ENCODE measurements at places on chromosomes 1 and 21. TPM values are rescaled to one million over a fixed set of nuclear protein-coding genes. Genes with fewer than 3 reads are reported as not detected.

The CELA3B gene
- 2.5 TPM for total RNA-seq

DNA sequence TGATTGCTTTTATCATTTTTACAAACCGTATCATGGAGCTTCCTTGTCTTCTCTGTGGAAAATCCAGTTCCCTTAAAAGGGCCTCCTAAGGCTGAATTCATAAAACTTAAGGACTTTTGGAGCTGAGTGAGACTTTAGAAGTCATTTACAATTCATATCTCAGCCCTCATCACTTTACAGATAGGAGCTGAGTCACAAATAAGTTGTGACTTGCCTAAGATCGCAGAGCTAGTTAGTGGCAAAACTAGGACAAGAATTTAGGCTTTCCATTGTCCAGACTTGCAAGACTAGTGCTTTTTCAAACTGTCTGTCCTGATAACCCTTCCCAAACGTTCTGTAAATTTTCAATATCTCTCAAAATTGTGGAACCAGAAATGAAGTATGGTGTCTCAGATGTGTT lies 37.3 kb downstream of the C1orf21 start:
- no peaks in the 10 kb centered on the region for H3K27me3 ChIP-seq
- no peak for DNase-seq
- H3K27ac ChIP-seq = no peak overlapping the region
- peaks cover 21% of the 10 kb centered on the region for H3K4me1 ChIP-seq
- no peak overlapping the region for H3K4me3 ChIP-seq

The HPCAL4 gene
- 0.09 TPM for total RNA-seq

GRCh38 chr1:223820971-223821370 lies 24.8 kb downstream of the TP53BP2 start:
- DNase-seq = no peak
- no peaks in the 10 kb centered on the region for H3K27me3 ChIP-seq
- peak overlapping the region; percentile 19 for H3K27ac ChIP-seq
- H3K36me3 ChIP-seq = peaks cover 16% of the 10 kb centered on the region
- H3K4me1 ChIP-seq = peaks cover 48% of the 10 kb centered on the region
- H3K4me3 ChIP-seq = no peak overlapping the region

GRCh38 chr1:33328817-33329216 lies 7.9 kb upstream of the A3GALT2 start:
- no peak for DNase-seq
- peak overlapping the region; percentile 58 for H3K27ac ChIP-seq
- peaks cover 86% of the 10 kb centered on the region for H3K4me1 ChIP-seq
- H3K27me3 ChIP-seq = no peaks in the 10 kb centered on the region
- peaks cover 97% of the 10 kb centered on the region for H3K36me3 ChIP-seq
- H3K4me3 ChIP-seq = no peak overlapping the region

GRCh38 chr1:71908303-71908702 lies 374.0 kb downstream of the NEGR1 start:
- H3K4me1 ChIP-seq = no peaks in the 10 kb centered on the region
- no peak for DNase-seq
- H3K27ac ChIP-seq = no peak overlapping the region
- H3K27me3 ChIP-seq = no peaks in the 10 kb centered on the region
- H3K36me3 ChIP-seq = no peaks in the 10 kb centered on the region

The KPRP gene
- total RNA-seq = not detected

- peaks cover 28% of the 10 kb centered on the region for H3K4me1 ChIP-seq
- no peaks in the 10 kb centered on the region for H3K36me3 ChIP-seq
- no peak for DNase-seq
- H3K27me3 ChIP-seq = no peaks in the 10 kb centered on the region
- no peak overlapping the region for H3K4me3 ChIP-seq
- H3K27ac ChIP-seq = peak overlapping the region; percentile 40
Observed at GRCh38 chr1:41101076-41101475, 79.6 kb upstream of the SLFNL1 start.

The GBP5 gene
- total RNA-seq = 0.75 TPM

DNA sequence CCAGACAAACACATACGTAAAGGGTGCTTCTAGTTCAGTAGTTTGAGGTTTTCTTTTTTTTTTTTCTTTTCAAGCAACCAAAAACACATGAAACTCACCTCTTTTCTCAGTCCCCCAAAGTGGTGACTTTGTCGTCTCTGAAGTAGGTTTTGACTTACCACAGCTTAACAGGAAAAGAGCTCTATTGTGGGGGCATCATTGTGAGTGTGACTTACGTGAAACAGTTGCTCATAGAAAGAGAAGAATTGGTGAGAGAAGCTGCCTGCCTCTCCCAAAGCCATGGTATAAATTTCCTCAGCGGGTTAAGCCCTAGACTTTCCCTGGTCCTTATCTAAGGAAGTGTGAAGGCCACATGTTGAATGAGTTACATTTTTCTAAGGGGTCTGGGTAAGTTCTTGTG lies 11.9 kb downstream of the FASLG start:
- H3K4me3 ChIP-seq = no peak overlapping the region
- no peak overlapping the region for H3K27ac ChIP-seq
- H3K36me3 ChIP-seq = no peaks in the 10 kb centered on the region

The DENND2C gene
- 3.6 TPM for total RNA-seq

- peaks cover 12% of the 10 kb centered on the region for H3K27me3 ChIP-seq
- H3K4me1 ChIP-seq = no peaks in the 10 kb centered on the region
- no peak overlapping the region for H3K4me3 ChIP-seq
- H3K27ac ChIP-seq = no peak overlapping the region
- DNase-seq = no peak
Observed at GRCh38 chr1:64263335-64263734, 59.9 kb downstream of the UBE2U start.

The FAM76A gene
- total RNA-seq = 12.3 TPM

- H3K27me3 ChIP-seq = no peaks in the 10 kb centered on the region
- no peak overlapping the region for H3K4me3 ChIP-seq
- no peak for DNase-seq
- no peaks in the 10 kb centered on the region for H3K36me3 ChIP-seq
- H3K4me1 ChIP-seq = no peaks in the 10 kb centered on the region
Observed at GRCh38 chr1:160005070-160005469, 26.7 kb downstream of the PIGM start.

DNA sequence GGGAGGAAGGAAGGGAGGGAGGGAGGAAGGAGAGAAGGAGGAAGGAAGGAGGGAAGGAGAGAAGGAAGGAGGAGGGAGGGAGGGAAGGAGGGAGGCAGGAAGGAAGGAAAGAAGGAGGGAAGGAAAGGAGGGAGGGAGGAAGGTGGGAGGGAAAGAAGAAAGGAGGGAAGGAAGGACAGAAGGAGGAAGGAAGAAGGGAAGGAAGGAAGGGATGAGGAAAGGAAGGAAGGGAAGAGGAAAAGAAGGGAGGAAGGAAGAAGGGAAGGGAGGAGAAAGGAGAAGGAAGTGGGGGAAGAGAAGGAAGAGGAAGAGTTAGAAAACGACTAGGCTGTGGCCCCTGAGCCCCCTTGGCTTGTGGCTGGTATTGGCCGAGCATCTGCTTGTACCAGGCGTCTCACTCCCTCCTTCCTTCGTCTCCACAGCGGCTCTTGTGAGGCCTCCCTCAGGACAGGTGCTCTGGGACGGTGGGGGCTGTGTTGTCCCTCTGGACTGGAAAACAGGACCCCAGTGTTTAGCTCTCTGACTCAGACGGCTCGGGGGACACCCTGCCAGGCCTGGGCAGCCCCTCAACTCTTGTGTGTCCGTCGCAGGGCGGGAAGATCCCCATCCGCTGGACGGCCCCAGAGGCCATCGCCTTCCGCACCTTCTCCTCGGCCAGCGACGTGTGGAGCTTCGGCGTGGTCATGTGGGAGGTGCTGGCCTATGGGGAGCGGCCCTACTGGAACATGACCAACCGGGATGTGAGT lies 36.2 kb upstream of the C1QA start:
- DNase-seq = no peak
- no peak overlapping the region for H3K4me3 ChIP-seq
- no peaks in the 10 kb centered on the region for H3K36me3 ChIP-seq

- H3K36me3 ChIP-seq = no peaks in the 10 kb centered on the region
- H3K4me1 ChIP-seq = peaks cover 5% of the 10 kb centered on the region
- peak overlapping the region; percentile 62 for H3K27ac ChIP-seq
Observed at GRCh38 chr1:9687874-9688582, 36.5 kb downstream of the PIK3CD start.

- H3K4me3 ChIP-seq = no peak overlapping the region
- H3K4me1 ChIP-seq = no peaks in the 10 kb centered on the region
- no peaks in the 10 kb centered on the region for H3K27me3 ChIP-seq
- DNase-seq = no peak
Observed at GRCh38 chr1:212495766-212496494, 63.2 kb downstream of the NENF start.

GRCh38 chr21:35189077-35189863 lies 140.2 kb upstream of the RUNX1 start:
- H3K4me1 ChIP-seq = peaks cover 13% of the 10 kb centered on the region
- no peak for DNase-seq
- H3K36me3 ChIP-seq = no peaks in the 10 kb centered on the region
- H3K27me3 ChIP-seq = no peaks in the 10 kb centered on the region
- H3K4me3 ChIP-seq = no peak overlapping the region

DNA sequence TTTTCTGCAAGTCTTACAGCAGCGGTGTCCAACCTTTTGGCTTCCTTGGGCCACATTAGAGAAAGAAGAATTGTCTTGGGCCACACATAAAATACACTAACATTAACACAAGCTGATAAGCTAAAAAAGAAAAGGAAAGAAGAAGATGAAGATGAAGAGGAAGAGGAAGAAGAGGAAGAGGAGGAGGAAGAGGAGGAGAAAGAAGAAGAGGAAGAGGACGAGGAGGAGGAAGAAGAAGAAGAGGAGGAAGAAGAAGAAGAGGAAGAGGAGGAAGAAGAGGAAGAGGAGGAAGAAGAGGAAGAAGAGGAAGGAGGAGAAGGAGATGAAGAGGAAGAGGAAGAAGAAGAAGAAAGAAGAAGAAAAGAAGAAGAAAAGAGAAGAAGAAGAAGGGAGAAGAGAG lies 230.7 kb downstream of the DENND1B start:
- H3K27me3 ChIP-seq = no peaks in the 10 kb centered on the region
- no peaks in the 10 kb centered on the region for H3K36me3 ChIP-seq
- H3K4me3 ChIP-seq = no peak overlapping the region

- no peak overlapping the region for H3K27ac ChIP-seq
- no peaks in the 10 kb centered on the region for H3K27me3 ChIP-seq
- no peaks in the 10 kb centered on the region for H3K36me3 ChIP-seq
- no peak overlapping the region for H3K4me3 ChIP-seq
Observed at GRCh38 chr1:197302775-197303174, 34.7 kb downstream of the CRB1 start.

The LCA5L gene
- total RNA-seq = 0.58 TPM

- H3K27me3 ChIP-seq = no peaks in the 10 kb centered on the region
- H3K4me3 ChIP-seq = no peak overlapping the region
- H3K36me3 ChIP-seq = no peaks in the 10 kb centered on the region
- no peaks in the 10 kb centered on the region for H3K4me1 ChIP-seq
- no peak overlapping the region for H3K27ac ChIP-seq
- DNase-seq = no peak
Observed at GRCh38 chr1:160451859-160452232, 51.5 kb downstream of the VANGL2 start.

DNA sequence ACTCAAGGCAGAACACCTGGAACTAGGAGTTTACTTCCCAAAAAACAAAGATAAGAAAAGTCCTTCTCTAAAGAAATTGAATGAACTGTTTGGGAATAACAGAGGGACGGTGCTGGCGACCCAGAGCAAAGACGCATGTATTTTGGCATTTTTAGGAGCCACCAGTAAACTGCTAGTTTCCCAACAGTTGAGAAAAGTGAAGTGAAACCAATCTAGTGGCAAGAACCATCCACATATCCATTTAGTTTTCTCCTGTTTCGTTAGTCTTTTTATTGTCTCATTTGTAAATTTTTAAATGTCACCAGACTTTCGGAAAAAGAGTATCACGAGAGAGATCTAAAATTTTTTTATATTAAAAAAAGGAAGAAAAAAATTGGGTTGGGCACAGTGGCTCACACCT lies 30.2 kb downstream of the ODF2L start:
- H3K27ac ChIP-seq = no peak overlapping the region
- no peaks in the 10 kb centered on the region for H3K4me1 ChIP-seq
- no peak for DNase-seq
- H3K4me3 ChIP-seq = no peak overlapping the region

GRCh38 chr1:208615371-208615770 lies 371.2 kb upstream of the PLXNA2 start:
- no peak overlapping the region for H3K4me3 ChIP-seq
- no peak for DNase-seq
- no peaks in the 10 kb centered on the region for H3K27me3 ChIP-seq
- no peaks in the 10 kb centered on the region for H3K4me1 ChIP-seq

GRCh38 chr1:101150670-101151069 lies 86.1 kb upstream of the S1PR1 start:
- no peaks in the 10 kb centered on the region for H3K27me3 ChIP-seq
- H3K36me3 ChIP-seq = no peaks in the 10 kb centered on the region
- H3K4me3 ChIP-seq = no peak overlapping the region
- DNase-seq = no peak

DNA sequence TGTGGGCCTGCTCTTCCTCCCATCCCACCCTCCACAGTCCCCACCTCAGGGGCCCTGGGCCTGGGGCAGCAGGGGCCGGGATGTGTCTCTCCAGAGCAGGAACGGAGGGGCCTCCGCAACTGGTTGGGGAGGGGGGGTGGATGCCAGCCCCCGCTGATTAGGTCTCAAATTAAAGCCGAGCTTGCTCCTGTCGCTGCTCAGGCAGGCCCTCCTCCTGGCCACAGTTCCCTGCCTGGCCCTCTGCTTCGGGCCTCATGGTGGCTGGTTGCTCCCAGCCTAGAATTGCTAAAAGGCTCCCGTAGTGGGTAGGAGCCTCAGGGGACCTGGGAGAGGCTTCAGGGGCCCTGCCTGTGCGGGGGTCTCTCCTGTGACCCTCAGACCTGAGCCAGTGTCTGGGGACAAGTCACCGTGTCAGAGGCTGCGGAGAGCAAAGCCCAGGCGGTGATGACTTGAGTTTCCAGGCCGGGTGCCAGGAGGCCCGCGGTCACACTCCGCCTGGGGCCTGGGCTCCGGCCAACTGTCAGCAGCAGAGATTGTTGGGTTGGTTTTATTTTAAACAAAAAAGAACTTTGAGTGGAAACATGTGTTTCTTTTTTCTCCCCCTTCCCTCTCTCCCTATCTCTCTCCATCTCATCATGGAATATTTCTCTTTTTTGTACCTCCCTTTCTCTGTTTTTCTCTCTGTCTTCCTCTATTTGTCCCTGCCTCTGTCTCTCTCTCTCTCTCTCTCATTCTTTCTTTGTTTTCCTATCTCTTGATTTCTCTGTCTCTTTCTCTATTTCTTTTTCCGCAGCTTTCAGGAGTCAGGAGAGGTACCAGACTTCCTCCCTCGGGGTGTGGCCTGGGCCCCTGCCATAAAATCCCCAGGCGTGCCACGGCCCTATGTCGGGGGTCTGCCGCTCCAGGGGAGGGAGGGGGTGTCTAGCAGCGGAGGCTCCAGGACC lies 20.0 kb upstream of the EPHA2 start:
- H3K36me3 ChIP-seq = no peaks in the 10 kb centered on the region
- H3K4me1 ChIP-seq = peaks cover 29% of the 10 kb centered on the region
- H3K4me3 ChIP-seq = no peak overlapping the region
- no peaks in the 10 kb centered on the region for H3K27me3 ChIP-seq

All from heart right ventricle (tissue), 16 donors.